ENCODE measurements at places on chromosomes 4 and X.

DNA sequence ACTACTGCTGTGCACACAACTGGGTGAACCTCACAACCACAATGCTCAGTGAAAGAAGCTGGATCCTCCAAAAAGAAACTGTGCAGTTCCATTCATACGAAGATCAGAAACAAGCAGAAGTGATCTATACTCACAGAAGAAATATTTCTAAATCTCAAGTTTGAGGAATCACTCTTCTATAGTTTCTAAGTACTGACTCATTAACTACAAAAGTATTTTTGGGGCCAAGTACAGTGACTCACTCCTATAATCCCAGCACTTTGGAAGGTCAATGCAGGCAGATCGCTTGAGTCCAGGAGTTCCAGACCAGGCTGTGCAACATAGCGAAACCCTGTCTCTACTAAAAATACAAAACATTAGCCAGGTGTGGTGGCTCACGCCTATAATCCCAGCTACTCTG is 51.3 kb upstream of the RELL1 start:
- DNase-seq = no peak

DNA sequence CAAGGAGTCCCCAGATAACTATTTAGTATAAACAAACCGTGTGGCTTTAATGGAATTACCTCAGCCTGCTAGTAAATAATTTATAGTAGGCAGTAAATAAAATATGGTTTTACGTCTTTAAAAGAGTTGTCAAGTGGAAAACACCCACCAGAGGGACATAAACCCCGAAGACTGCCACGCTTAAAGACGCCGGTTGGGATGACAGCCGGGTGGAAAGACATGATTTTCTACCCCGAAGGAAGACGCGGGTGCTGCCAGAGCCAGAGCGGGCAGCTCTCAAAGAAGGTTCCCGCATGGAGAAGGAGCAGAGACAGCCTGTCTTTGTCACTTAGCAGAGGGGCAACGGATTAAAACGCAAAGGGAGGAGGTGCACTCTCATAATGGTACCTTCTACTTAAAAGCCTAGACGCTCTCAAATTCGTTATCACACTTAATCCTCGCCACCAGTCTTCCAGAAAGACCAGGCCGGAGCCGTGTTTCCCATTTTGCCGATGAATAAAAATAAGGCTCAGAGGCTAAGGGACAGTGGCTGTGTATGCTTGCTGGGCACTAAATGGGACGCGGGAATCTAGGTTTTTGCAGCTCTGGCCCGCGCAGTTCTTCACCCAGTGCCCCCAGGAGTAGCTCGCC is 140.5 kb upstream of the ZIC3 start:
- peak; percentile 41 for DNase-seq

GRCh38 chrX:63922221-63922620 is 137.2 kb upstream of the ARHGEF9 start:
- DNase-seq = no peak

- DNase-seq = no peak
Observed at GRCh38 chr4:67512501-67512900, 32.8 kb downstream of the CENPC start.

DNA sequence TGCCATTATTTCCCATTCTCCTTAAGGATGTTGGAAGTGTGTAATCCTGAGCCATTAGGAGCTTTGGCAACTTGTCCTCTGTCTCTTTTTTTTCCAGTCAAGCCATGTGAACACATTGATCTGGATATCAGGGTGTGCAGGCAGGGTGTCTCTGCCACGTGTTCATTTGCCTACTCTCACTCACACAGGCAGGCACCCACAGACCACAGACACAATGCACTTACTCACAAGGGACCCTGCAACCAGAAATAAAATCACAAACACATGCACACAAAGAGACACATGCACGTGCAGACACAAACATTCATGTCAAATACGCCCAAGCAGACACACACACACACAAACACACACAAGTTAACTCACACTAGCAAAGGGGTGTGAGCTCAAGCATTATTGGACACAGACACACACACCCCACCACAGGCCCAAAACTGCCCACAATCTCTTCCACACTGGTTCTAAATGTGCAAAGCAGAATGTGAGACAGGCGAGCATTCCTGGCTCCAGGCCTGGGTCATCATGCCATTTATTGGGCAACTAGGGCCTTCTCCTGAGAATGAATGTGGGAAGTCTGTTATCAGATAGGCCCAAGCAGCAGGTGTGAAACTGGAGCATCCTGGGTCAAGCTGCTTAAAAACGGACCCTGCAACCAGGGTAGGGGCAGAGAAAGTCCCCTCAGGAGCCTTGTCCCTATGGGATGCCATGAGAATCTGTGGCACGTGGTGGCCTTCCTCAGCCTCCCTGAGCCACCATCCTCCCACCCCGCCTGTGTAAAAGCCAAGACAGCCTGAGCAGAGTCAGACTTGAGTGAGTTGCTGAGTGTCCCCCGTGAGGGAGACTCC is 63.4 kb downstream of the NBDY start:
- DNase-seq = no peak

DNA sequence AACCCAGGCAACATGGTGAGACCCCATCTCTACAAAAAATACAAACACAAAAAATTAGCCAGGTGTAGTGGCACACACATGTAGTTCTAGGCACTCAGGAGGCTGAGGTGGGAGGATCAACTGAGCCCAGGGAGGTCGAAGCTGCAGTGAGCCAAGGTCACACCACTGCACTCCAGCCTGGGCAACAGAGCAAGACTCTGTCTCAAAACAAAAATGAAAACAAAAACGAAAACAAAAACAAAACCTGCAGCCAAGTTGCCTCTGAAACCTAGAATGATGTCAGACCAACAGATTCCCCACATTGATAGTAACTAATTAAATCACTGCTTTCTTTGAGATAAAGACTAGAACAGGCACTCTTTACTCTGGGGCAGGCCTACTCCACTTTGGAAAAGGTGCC is 104.5 kb downstream of the AMELX start:
- no peak for DNase-seq

DNA sequence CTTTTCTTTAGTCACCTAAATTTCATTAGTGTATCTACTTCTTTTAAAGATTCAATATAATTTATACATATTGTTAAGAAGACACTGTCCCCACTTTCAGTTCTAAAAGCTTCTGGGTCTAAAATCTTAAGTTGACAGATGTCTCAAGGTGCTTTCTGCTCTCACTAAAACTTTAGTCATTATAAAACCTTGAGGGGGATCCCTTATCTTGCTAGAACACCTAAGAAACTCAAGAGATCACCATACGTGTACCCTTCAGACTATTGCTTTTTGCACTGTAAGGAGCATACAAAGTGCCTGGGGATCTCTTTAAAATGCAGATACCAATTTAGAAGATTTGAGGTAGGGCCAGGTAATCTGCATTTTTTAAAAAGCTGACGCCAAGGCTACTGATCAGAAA is 30.1 kb downstream of the CYBB start:
- DNase-seq = no peak

- no peak for DNase-seq
Observed at GRCh38 chr4:10082047-10082446, 34.6 kb downstream of the WDR1 start.
